Bladder microvascular endothelial cell (primary cell): ENCODE measurements at places on chromosomes 13 and 19. TPM values are rescaled to one million over a fixed set of nuclear protein-coding genes. Genes with fewer than 3 reads are reported as not detected.

ADGRE3 gene
- total RNA-seq, result not detected in 2 replicates

PRX gene
- total RNA-seq, result 0.97 and 1.1 TPM in 2 replicates

LYL1 gene
- 23.5 and 32.2 TPM in 2 replicates for total RNA-seq

GGACT gene
- total RNA-seq, result 4.4 TPM in 2 replicates

SIGLEC8 gene
- not detected in 2 replicates for total RNA-seq

MYO9B gene
- 38.7 and 75.2 TPM in 2 replicates for total RNA-seq

SOHLH2 gene
- under 0.01 TPM in 1 of 2 replicates, not detected in the other for total RNA-seq

CDK8 gene
- 8.4 and 18.2 TPM in 2 replicates for total RNA-seq

CAMSAP3 gene
- 0.19 TPM in 1 of 2 replicates, not detected in the other for total RNA-seq

DPF1 gene
- total RNA-seq, result 0.31 and 0.32 TPM in 2 replicates

SMIM7 gene
- 29.8 and 56.6 TPM in 2 replicates for total RNA-seq

SLC15A1 gene
- not detected in 2 replicates for total RNA-seq

MAST1 gene
- 0.16 and 1.0 TPM in 2 replicates for total RNA-seq

FGF22 gene
- under 0.01 TPM in 1 of 2 replicates, not detected in the other for total RNA-seq

KLK6 gene
- not detected in 2 replicates for total RNA-seq

RAP2A gene
- total RNA-seq, result 41.8 and 62.5 TPM in 2 replicates

GAPDHS gene
- not detected in 2 replicates for total RNA-seq

SLC17A7 gene
- total RNA-seq, result 0.16 and 0.19 TPM in 2 replicates

ZNF681 gene
- total RNA-seq, result 0.81 and 2.5 TPM in 2 replicates

RGS9BP gene
- total RNA-seq, result 0.32 and 0.63 TPM in 2 replicates

NUFIP1 gene
- 1.1 and 2.9 TPM in 2 replicates for total RNA-seq

SWSAP1 gene
- 0.57 and 1.1 TPM in 2 replicates for total RNA-seq

P2RY11 gene
- 1.1 and 4.3 TPM in 2 replicates for total RNA-seq

EID2B gene
- 2.5 and 3.4 TPM in 2 replicates for total RNA-seq
